ENCODE measurements at places on chromosomes 5 and 9.

DNA sequence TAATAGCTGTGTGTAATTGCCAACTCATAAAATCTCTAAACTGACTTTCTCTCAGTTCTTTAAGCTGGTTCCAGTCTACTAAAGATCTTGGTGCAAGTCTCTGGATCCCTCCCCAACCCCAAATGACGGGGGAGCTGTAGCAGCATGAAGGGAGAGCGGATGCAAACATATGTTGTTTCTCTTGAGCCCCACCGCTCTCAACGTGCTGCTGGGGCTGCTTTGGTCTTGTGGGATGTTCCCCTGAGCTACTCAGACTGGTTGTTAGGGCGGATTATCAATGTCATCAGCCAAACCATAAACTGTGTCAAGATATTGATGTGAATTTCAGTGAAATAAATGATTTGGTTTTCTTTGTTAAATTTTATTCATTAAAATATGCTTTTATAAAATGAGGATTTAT lies 40.9 kb upstream of the APC start:
- no peak for DNase-seq

DNA sequence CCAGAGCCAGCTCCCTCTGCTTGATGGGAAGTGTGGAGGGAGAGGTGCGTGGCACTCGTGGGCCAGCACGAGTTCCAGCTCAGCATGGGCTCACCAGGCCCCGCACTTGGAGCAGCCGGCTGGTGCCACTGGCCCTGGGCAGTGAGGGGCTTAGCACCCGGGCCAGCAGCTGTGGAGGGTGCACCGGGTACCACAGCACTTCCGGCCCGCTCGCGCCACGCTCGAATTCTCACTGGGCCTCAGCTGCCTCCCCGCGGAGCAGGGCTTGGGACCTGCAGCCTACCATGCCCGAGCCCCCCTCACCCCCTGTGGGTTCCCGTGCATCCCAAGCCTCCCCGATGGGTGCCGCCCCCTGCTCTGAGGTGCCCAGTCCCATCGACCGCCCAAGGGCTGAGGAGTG lies 98.4 kb downstream of the DCP2 start:
- no peak for DNase-seq

DNA sequence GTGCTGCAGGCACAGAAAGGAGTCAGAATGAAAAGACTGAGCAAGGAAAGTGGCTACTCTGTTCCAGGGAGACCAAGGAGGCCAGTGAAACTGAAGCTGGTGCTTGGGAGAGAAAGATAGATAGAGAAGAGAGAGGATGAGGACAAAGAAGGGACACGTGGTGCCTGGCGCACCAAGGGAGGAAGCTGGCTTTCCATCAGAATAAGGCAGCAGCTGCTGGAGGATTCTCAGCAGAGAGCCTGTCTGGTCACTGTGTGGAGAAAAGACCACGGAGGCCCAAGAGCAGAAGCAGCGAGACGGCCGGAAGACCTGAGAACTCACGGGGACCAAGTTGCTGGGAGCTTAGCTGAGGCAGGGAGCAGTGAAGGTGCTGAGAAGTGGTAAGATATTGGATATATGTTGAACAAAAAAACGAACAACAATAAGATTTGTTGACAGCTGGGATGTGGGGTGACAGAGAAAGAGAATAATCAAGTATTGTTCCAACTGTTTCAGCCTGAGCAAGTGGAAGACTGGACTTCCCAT lies 116.1 kb downstream of the SEMA5A start:
- no peak for DNase-seq

DNA sequence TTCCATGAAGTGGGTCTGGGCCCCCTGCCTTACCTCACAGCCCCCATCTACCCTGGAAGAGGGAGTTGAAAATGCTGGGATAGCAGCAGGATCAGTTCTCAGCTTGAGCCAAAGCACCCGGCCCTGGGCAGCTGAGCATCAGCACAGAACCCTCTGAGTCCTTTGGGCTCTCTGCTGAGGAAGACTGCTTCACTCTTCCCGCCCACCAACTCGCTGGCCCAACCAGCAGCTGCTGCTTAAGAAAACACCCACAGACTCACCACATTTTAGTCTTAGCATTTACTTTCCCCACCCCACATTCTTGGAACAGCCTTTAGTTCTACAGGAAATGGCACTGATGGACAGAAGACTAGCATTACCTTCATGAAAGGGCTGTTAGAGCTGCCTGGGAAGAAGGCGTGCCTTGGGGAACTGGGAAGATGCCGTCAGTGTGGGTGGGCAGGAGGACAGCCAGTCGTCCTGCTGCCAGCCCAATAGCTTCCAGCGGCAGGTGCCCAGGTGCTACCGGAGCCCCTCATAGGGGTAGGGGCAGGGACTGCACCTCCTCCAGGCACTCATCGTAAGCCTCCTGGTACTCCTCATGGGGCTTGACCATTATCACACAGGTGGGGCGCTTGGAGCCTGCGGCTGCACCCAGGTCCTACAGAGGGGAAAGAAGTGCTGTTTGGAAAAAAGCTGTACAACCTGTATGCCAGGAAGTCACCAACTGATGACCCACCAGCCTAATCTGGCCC lies 4.3 kb downstream of the NHP2 start:
- no peak for DNase-seq

DNA sequence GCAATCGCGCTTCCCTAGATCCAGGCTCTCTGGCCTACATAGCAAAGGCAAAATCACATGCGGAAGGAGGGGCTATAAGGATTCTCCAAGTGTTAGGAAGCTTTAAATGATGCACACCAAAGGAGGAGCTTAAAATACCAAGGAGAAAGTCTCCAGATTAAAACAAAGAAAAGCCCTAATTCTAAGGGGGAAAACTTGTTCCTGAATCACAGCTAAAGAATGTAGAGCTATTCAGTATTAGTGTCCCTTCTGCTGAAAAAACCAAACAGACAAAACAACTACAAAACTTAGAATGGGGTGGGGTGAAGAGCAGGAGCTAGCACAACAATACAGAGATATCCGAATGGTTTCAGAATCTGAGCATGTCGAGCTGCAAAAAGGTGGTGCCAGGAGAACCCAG lies 213.7 kb downstream of the DCP2 start:
- no peak for DNase-seq

DNA sequence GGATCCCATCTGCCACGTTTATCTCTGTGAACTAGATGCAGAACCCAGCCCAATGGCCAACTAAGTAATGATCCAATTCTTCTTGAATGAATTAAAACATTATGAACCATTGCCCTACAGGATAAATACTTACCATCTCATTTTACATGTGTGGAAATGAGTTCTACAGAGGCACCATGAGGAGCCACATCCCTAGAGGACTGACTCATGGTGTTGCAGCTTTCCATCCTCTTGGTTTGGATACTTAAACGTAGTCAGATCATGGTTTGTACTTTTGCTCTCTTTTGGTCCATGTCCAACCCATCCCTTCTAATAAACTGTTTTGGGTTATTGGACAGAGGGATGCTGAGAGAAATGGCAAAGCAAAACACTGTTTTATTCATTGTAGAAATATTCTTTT lies 484.8 kb downstream of the EBF1 start:
- no peak for DNase-seq

DNA sequence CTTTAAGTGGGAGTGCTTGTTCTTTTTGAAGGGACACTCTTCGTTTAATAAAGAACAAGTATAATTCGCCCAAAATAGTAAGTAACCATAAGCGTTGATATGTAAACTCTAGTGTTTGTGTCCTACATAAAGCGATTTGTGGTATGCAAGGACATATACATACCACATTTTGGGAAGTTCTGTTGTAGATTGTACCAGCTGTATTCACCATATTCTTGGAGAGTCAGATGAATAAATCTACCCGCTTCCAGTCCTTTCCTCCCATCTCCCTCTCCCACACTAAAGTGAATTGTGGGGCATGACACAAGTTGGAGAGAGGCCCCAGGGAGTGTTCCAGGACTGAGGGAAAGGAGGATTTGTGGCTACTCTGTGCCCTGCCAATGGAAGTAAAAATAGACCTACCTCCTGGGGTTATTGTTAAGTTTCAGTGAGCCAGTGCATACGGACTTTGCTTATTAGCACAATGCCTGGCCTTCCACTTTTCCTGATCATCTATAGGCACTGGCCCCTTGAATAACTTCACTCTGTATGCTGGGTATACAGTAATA lies 40.6 kb downstream of the ARHGAP26 start:
- no peak for DNase-seq

DNA sequence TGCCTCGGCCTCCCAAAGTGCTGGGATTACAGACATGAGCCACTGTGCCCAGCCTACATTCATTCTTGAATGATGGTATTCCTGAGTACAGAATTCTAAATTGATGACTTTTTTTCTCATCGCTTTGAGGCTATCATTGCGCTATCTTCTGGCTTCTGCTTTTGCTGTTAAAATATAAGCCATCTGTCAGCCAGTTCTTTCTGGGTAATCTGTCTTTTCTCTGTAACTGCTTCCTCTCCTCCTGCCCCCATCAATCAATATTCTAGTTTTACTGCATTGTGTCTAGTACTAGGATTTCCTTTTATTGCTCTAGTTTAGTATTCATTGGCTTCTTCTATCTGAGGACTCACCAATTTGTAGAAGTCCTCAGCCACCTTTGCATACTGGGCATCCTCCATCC lies 89.0 kb downstream of the PLPP1 start:
- DNase-seq, result no peak

DNA sequence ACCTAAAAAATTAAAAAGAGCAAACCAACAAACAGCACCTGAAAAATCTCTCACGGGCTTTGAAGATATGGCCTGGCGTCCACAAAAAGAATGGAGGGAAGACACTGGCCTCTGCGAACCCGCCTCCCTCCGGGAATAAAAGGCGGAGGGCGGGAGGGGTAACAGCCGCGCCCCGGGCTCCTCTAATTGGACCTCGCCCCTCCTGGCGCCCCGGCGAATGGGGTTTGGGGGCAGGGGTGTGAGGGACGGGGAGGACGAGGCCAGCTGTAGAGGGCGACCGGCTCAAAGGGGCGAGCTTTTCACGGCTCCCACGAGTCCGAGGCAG lies 753 bp downstream of the FANCC start:
- DNase-seq, result peak; percentile 90

DNA sequence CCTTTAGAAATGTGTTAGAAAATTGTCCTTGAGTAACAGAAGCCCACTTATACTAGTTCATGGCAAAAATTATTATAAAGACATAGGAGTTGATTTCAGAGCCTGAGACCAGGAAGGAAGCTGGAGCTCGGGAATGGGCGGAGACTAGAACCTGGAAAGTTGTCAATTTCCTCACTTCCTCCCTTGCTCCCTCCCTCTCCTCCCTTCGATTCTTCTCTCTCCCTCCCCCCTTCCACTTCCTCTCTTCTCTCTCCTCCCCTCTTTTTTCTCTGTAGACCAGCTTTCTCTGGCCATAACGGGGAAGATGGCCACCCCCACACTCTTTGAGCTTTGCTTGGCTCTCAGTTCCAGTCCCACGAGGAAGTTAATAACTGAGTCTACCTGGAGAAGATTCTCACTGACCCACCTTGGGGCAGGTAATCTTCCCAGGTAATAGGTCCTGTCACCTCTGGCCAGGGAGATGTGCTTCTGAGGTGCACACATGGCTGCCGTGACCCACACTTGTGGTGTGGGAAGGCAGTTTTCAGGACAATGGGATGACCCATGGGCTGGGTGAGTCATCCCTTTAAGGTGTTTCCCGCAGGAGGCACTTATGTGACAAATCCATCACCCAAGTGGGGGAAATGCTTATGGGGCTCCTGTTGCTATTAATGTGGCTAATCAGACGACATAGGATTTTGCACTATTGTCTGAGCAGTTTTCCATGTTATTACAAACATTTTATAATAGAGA lies 78.7 kb downstream of the HSPA4 start:
- no peak for DNase-seq

- DNase-seq, result peak; percentile 72
These were observed 601 bp downstream of the HINT1 start for GRCh38 chr5:131164191-131165118.

DNA sequence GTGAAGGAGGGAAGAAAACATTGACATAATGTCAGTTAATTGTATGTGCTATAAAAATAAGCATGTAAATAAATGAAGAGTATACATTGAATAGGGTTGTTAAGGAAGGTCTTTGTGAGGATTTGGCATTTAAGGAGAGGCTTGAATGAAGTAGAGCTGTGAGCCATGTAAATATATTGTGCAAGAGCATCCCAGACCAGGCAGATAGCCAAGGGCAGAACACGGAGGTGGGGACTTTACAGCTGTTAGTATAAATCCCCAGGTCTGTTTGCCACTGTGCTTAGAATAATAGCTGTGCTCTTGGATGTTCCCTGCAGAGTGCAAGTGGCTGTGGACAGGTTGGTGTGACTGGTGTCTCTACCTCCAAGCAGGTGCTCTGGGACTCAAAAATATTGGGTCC lies 211.7 kb downstream of the LRRC70 start:
- DNase-seq, result no peak

GRCh38 chr5:133851521-133851920 lies 116.9 kb downstream of the C5orf15 start:
- DNase-seq, result no peak

DNA sequence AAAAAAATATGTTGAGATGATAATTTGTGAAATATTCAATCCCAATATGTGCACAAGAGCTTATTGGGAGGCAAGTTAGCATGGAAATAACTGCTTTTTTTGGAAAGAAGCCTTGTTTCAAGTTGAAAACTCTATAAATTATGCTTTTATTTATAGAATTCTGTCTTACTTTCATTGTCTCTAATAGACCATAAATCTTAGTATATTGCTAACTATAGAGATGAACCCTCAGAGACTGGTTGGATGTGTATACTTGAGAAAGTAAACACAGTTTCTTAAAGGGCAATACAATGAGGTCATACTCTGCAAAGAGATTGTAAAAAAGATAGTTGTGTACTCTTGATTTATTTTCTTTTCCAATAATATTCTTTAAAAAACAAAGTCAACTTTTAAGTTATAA lies 530.3 kb downstream of the SPATA31D1 start:
- DNase-seq, result no peak

DNA sequence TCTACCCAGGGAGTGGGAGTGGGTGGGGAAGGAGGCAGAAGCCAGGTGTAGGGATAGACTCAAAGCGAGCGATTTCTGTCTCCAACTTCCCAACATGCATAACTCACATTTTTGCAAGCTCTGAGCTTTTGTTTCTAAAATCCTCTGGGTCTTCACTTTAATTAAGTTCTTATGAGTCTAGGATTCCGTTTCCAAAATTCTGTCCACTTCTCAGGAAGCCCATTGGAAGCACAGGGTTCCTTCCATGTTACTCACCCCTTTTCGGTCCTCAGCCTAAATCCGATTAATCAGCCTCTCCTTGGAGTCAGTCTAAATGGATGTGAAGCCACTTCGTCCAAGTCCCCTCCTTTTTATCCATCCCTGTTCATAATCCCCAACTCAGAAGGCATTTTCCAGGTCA lies 1.4 kb downstream of the GPX3 start:
- DNase-seq, result no peak

DNA sequence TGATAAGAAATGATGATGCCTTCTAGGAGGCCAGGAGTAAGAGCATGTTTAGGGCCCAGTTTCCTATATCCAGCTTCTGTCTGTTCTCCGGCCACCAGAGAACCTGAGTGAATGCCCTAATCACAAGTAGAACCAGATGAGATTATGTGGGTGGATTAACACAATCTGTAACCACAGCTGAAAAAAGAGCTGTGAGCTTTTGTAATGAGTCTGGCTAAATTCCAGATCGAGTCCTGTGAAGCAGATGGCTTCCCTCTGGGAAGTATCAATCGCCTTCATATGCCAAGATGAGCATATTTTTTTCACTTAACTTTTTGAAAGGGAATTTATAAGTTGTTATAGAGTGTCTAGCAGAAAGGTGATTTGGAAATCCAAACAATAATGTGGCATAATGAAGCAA lies 99.8 kb downstream of the NNT start:
- DNase-seq, result no peak

GRCh38 chr5:107300721-107301327 lies 369.9 kb downstream of the EFNA5 start:
- no peak for DNase-seq

- DNase-seq, result no peak
These were observed 103.1 kb upstream of the SARDH start for GRCh38 chr9:133841167-133841812.

- no peak for DNase-seq
These were observed 3.4 kb downstream of the MEIKIN start for GRCh38 chr5:131942016-131942415.
